NCI-H2107 (cell line): ENCODE measurements at places on chromosomes 11 and 22.

- no peak for DNase-seq
Observed at GRCh38 chr11:114621950-114622809, 26.6 kb upstream of the NXPE4 start.

- DNase-seq, result no peak
Observed at GRCh38 chr11:43690929-43691725, 10.6 kb downstream of the HSD17B12 start.

DNA sequence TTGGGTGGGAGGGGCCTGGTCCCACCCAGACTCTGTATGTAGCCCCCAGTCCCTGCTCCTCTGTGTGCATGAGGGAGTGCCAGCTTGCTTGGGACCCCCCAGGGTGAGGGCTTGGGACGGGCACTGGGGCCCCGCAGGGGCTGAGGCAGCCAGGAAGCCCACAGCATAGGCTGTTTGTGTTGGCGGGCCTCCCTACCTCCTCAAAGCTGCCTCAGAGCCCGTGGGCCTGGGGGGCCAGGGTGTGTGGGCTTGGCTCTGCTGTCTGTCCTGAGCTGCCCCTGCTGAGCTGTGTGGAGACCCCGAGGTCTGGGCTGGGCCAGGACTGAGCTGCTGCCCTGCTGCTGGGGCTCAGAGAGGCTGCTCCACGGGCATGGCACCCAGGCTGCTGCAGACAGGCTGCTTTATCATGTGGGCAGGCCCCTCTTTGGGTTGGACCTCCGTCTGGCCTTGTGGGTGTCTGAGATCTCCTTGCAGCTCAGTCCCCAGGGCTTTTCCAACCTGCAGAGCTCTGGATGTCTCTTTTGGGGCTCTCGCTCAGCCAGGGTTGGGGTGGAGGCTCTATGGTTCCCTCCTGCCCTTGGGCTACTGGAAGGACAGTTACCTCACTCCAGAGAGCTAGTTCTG lies 3.3 kb downstream of the TSPAN4 start:
- DNase-seq, result no peak

GRCh38 chr11:69320756-69321741 lies 27.1 kb downstream of the MYEOV start:
- DNase-seq, result no peak

DNA sequence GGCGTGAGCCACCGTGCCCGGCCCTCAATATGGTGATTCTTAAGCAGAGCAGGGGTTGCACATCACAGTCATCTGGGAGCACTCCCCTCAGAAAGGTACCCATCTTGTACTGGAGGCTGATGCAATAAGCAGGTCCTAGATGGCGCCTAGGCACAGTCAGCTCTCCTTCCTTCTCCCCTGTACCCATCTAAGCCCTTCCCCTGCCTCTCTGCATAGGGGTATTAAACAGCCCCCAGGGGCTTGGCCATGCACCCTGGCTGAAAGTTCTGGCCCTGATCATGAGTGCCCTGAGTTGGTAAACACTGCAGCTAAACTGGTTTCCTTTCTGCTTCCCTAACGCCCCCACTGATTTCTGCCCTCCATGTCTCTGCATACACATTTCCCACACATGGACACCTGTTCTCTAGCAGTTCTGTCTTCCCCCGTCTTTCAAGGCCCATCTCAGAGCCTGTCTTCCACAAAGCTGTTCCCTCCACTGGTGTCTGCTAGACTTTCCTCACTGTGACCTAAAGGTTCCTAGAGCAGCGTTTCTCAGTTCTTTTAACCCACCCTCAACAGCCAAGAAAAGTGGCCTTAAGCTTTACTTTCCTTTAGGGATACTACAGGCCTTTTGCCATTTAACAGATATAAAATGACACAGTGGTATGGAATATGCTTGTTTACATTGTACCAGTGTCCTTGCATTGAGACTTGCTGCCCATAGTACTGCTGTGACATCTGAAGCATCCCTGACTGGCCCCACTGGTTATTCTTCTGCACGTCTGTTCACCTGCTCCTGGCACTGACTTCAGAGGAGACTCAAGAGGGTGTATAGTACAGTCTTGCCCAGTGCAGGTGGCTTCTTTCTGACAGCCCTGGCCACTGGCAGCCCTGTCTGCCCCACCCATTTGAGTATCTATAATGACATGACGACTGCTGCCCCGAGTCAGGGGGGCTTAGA lies 15.6 kb downstream of the UBE2L3 start:
- DNase-seq, result no peak

- peak; percentile 20 for DNase-seq
Observed at GRCh38 chr11:123580557-123581275, 73.7 kb downstream of the SCN3B start.

DNA sequence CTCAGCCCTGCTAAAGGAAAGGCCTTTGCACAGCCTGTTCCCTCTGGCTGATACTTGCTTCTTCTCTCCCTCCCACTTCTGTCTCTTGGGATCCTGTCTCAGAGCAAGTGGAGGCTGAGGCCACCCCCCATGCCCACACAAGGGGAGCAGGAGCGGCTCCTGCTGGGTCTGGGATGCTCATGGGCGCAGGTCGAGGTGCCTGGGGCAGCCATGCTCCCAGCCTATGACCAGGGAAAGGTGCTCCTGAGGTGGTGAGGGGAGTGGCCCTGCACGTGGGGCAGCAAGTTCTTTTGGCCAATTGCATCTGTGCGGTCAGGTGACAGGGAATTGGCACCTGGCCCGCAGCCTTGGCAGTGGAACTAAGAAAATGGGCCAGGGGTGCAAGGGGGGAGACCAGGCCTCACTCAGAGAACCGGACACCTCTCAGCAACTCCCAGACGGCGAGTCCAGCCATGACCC lies 1.5 kb downstream of the MAPK11 start:
- DNase-seq, result no peak
